ENCODE measurements at places on chromosomes 5 and 9. TPM values are rescaled to one million over a fixed set of nuclear protein-coding genes. Genes with fewer than 3 reads are reported as not detected.

DNA sequence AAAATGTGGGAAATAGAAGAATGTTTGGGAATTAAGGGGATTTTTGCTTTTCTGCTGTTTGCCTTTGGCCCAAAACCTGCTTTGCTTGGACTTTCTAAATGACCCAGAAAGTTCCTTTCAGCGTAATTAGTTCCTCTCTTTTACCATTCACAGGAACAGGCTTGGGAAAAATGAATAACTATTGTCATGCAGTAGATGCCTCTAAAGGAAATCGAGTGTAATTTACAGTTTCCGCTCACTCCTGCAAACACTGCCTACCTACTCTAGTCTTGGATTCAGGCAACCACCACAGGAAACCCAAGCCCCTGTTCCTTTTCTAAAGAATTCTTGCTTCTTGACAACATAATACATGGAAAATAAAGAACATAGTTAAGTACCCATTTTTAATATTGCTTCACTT is 25.0 kb downstream of the TTC23L start:
- no peak for DNase-seq

DNA sequence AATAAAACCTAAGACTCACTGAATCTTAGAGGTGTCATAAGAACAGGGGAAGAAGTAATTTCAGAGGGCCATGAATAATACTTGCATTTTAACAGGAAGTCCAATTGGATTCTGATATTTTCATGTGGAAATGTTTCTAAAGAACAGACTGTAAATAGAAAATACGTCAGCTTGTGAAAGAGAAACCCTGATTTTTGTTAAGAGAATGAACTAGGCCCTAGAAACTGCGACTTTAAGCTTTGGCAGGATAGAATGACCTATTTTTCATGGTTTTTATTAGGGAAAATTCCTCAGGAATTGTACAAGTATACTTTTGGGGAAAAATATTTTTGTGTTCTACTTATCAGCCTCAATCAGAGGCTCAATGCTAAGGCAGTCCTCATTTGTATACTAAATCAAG is 215.5 kb upstream of the ACTBL2 start:
- DNase-seq = no peak

DNA sequence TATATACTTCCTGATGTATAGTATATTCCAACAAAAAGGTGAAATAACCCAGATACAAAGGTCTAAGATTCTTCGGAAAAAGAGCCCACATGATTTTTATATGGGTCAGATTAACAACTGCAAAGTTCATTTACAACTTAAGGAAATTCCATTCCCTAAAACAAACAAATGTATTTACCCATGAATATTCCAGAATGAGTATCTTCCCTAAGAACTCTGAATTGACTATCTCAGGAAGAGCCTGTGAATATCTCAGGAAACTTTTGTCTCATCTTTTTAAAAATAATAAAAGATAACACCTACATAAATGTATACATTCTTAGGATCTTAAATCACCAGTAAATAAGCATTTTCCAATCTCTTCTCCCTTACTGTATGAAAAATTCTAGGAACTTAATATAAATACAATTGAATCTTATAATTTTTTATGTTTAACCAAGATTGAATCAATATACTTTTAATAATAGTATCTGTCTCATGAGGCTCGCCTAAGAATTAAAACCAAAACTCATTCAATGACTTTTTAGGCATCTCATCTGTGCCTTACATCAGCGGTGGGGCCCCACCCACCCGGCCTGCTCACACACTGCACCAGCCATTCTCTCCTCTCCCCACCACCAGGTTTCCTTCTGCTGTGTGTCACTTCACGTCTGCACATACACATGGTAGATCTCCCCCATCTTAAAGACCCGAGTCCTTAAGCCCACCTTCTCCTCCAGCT is 78.1 kb downstream of the RAPGEF1 start:
- no peak for DNase-seq

DNA sequence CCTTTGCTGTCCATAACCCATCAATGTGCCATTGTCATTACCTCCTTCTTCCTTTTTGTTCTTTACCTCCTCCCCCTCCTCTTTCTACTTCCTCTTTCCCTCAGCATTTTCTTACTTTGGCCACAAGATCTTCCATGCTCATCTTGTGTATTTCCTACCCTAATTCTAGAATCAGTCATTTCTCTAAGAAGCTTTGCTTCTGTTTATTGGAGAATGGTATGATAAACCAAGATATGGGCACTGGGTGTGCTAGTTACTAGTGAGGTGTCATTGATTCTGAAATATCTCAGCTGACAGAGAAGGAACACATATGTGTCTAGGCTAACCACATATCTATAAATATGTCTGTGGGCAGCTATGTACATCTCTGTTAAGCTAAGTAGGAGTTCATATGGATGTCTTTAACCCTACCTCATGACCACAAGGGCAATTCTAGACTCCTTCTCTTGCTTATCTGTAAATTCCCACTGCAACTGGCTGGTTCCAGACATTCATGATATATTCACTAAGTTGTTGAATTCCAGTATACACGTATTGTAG is 2051.3 kb upstream of the CDH9 start:
- DNase-seq = no peak

GRCh38 chr5:119315516-119315949 is 40.3 kb upstream of the TNFAIP8 start:
- DNase-seq = no peak

EFCAB9 gene
- not detected for total RNA-seq

PCDHA6 gene
- total RNA-seq = 0.13 TPM

GNA14 gene
- total RNA-seq = 1.9 TPM

PCDHGA9 gene
- 8.2 TPM for total RNA-seq

NMUR2 gene
- total RNA-seq = not detected

SARDH gene
- total RNA-seq = 0.10 TPM

HAND1 gene
- total RNA-seq = not detected
